ENCODE measurements at places on chromosomes 4 and X.

DNA sequence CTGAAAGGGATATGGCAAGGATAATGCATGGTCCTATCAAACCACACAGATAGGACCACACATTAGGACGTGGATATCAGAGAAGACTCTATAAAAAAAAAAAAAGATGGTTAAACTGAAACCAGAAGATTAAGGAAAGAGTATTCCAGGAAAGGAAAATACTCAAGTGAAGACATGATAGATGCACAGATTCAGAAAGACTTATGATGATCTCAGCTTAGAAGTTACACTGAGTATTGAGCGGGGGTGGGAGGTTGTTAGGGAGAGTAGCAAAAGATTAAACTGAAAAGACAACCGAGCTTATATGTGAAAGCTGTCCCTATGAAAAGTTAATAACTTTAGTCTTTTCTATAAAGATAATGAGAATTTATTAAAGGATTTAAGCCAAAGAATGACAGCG is 211.0 kb upstream of the EMCN start:
- DNase-seq, result no peak

GRCh38 chr4:15577508-15577907 is 77.6 kb downstream of the FBXL5 start:
- no peak for DNase-seq

GRCh38 chrX:6026980-6027379 is 201.7 kb downstream of the NLGN4X start:
- no peak for DNase-seq

GRCh38 chr4:156408749-156409148 is 455.1 kb upstream of the CTSO start:
- no peak for DNase-seq

- no peak for DNase-seq
Observed at GRCh38 chr4:183397741-183398297, 46.6 kb upstream of the CDKN2AIP start.

GRCh38 chr4:174467107-174467506 is 55.2 kb downstream of the HPGD start:
- DNase-seq, result no peak

- DNase-seq, result peak; percentile 38
Observed at GRCh38 chr4:137536789-137537561, 4.7 kb upstream of the PCDH18 start.

GRCh38 chrX:103356858-103357257 is 552 bp downstream of the TCEAL9 start:
- DNase-seq, result peak; percentile 53

DNA sequence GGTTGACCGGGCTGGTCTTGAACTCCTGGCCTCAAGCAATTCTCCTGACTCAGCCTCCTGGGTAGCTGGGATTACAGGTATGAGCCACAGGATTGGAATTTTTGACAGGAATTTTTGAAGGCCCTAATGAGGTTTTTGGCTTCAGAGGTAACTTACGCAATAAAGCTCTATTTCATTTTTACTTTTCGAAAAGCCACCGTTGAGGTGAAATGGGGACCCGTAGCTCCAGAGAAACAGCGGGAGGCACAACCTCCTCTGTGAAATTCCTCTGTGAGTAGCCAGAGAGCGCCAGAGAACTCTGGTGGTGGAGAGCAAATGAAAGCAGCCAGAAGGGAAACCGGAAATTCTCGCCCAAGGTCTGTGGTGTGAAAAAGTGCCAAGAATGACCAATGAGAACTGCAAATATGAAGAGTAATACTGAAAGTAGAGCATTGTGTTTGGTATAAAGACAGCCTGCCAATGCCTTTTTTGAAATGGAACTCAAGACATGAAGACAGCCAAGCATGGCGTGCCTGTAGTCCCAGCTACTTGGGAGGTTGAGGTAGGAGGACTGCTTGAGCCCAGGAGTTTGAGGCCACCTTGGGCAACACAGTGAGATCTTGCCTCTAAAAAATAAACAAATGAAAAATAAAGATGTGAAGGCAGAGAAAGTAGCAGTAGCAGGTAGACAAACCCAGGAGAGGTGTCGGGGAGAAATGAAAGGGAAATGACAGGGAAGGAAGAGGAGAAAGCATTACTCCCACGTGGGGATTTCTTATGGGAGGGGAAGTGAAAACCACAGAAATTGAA is 33.0 kb upstream of the TMEM131L start:
- peak; percentile 6 for DNase-seq

DNA sequence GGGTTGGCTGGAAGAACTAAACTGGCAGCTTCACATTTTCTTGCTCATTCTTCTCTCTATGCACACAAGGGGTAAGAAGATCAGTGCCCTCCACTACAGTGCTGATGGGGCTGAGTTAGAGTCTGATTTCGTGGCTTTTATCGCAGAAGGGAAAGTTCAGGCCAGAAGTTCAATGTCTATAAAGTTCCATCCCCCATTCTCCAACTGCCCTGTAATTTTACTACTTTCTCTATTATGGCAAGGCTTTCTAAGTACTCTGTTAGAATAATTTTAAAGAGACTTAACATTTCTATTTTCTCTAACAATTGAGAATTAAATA is 293.9 kb downstream of the BMPR1B start:
- no peak for DNase-seq

GRCh38 chrX:101999644-102000539 is 68.1 kb upstream of the ZMAT1 start:
- no peak for DNase-seq

GRCh38 chr4:167233685-167234315 is 494 bp downstream of the SPOCK3 start:
- DNase-seq, result no peak

DNA sequence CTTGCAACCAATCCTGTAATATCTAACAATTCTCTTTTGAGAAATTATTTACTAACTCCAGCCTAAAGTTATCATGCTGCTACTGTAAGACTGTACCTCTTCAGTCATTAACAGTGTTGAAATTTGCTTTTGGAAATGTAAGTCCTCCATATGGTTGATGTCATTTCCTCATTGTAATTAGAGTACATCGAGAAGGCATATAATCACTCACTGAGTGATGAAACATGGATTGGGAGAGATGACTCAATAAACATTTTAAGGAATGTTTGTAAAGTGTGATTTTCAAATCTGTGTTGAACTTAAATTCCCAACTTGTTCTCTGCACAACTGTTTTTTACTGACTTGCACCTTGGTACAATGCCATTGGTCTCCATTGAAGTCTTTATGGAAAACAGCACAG is 61.2 kb downstream of the HMGB2 start:
- DNase-seq, result no peak

DNA sequence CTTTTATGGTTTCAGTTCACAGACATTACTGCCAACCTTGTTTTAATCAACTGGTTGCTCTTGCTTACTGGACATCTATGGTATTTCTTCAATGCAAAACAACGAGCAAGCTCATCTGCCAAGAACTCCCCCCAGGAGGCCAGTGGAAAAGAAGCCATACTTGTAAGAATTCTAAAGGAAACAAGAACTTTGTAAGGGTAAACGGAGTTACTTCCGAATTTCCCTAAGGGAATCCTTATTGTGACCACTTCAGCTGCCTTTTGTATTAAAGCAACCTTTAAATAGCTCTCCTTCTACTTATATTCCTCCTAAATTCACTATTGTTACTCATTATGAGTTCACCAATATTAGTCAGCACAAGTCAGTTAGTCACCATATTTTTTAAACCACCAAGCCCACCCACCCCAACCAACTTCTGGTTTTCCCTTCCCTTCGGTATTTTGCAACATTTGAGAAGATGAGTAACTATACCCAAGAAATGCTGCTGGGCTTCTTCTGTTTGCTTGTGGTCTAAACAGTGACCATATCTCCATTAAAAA is 602.8 kb upstream of the DIPK2B start:
- no peak for DNase-seq

GRCh38 chr4:114304046-114304445 is 294.6 kb upstream of the UGT8 start:
- DNase-seq, result no peak

DNA sequence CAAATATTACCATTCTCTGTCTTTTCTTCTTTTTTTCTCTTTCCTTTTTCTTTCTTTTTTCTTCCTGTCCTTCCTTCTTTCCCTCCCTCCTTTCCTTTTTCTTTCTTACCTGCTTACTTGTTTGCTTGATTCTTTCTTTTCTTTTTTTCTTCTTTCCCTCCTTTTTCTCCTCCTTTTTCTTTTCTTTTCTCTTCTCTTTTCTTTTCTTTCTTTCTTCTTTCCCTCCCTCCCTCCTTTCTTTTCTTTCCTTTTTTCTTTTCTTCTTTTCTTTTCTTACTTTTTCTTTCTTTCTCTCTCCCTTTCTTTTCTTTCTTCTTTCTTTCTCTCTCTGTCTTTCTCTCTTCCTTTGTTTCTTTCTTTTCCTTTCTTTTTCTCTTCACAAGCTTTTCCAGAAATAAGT is 697.4 kb upstream of the ADGRL3 start:
- DNase-seq, result no peak

DNA sequence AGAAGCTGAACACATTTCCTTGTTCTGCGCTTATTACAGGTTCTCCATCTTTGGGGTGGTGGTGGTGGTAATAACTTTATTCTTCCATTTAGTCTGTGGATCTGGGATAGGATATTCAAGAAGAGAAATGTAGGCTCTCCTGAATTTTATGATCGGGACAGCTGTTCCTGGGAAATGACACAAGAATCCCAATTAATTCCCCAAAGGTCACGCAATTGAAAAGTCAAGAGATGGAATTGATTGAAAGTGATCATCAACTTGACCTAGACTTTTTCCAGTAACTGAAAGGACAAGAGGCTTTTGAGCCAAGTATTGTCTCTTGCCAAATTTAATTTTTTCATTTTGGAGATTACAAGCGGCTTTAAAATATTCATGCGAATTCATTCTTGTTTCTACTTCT is 98.7 kb upstream of the CBLL2 start:
- no peak for DNase-seq

GRCh38 chrX:109707319-109707718 is 25.7 kb downstream of the ACSL4 start:
- no peak for DNase-seq

GRCh38 chr4:81084029-81084428 is 53.5 kb downstream of the BMP3 start:
- DNase-seq, result no peak

DNA sequence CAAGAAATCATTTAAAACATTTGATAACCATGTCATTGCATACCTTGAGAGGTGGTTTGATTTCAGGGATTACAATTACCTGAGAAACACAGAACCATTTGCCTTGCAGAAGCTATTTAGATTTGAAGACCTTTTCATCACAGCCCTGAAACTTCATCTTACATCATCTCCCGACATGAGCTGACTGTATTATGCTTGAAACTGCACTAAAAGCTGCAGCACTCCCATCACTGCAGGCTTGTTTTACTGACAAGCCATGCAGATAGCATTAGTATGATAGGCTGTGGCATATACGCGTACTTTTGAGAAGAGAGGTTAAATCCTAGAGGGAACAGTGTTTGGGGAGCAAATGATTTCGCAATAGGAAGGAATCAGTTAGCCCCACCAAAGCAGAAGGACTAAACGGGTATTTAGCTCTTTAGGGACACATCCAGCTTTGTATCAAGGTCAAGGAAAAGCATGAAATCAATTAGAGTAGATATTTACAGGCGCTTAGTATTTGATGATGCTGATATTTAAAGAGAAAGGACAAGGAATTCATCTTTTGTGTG is 133.2 kb upstream of the DIAPH2 start:
- DNase-seq, result no peak

DNA sequence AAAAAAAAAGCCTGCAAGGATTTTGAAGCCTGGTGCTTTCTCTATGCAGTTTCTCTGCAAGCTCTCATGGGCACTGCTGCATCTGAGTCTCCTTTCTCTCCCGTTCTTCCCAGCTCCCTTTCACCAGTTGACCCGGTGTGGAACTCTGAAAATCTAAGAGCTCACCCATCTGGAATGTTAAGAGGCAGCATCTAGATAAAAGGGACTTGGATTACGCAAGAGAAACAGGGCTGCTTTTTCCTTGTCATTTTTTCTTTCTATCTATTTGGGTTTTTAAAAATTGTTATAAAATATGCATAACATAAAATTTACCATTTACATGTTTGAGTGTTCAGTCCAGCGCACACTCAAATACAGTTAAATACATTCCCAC is 95.2 kb upstream of the RPS6KA3 start:
- no peak for DNase-seq

DNA sequence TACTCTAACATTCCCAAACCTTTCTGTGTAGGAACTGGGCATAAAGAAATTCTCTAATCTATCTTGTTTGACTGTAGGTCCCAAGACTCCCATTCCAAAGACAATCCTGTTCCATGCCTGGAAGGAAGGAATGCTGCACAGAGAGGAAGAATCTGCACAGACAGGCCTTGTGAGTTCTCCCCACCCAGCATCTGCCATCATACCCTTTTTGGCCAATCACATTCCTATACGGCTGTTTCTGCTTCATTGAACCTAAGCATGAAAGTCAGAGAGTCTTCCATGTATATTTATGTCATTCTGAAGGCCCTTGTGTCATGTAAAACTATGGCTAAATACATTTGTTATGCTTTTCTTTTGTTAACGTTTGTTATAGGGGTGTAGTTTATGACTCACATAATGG is 667.7 kb upstream of the IGFBP7 start:
- DNase-seq, result no peak

DNA sequence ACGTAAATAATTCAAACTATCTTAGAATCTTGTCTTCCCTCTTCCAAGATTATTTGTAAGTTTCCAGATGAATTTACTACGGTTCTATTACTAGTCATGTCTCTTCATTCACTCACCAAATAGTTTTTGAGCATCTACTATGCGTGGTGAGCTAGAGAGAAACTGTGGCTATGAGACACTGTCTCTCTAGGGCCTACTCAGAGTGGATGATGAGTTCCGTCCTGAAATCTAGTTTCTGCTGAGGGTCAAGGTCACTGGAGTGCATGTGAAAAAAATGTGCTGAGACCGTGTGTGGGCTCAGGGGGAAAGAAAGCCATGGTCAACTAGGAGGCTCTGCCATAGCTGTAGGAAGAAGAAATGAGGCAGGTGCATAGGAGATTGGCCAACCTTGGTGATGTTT is 320.2 kb upstream of the GATB start:
- no peak for DNase-seq

- no peak for DNase-seq
Observed at GRCh38 chrX:6599230-6599860, 64.4 kb upstream of the VCX3A start.

- no peak for DNase-seq
Observed at GRCh38 chrX:75421688-75422230, 101.1 kb downstream of the ZDHHC15 start.

DNA sequence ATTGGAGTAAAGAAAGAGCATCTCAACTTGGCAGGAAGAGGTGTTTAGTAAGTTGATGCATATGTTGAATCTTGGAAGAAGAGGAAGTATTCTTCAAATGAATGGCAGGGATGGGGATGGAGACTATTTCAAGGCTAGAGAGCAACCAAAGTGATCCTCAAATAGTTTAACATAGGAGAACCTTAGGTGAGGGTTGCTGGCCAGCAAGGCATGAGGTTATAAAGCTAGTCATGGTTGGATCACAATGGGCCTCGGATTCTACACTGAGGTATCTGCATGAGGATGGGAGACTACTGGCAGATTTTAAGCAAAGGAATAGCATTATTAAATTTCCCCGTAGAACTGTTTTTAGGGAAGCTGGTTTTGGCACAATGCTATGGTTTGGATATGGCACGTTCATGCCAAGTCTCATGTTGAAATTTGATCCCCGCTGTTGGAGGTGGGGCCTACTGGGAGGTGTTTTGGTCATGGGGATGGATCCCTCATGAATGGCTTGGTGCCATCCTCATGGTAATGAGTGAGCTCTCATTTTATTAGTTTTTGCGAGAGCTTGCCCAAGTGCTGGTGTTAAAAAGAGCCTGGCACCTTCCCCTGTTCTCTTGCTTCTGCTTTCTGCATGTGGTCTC is 41.9 kb upstream of the ETNPPL start:
- no peak for DNase-seq

GRCh38 chr4:76584241-76585152 is 149.5 kb downstream of the SHROOM3 start:
- DNase-seq, result no peak

GRCh38 chrX:71151366-71151765 is 6.7 kb downstream of the NLGN3 start:
- DNase-seq, result no peak

Measured in G401 (cell line).